ENCODE measurements at places on chromosomes 1 and 21. TPM values are rescaled to one million over a fixed set of nuclear protein-coding genes. Genes with fewer than 3 reads are reported as not detected.
A peak's percentile ranks its signal among the peaks of the same experiment; 100 is the strongest.

The RYR2 gene
- 0.43 TPM for total RNA-seq

The C1orf94 gene
- total RNA-seq, result not detected

The NMNAT2 gene
- total RNA-seq, result not detected

The AMY1B gene
- not detected for total RNA-seq

The LRRC7 gene
- 0.09 TPM for total RNA-seq

The CD2 gene
- 0.73 TPM for total RNA-seq

DNA sequence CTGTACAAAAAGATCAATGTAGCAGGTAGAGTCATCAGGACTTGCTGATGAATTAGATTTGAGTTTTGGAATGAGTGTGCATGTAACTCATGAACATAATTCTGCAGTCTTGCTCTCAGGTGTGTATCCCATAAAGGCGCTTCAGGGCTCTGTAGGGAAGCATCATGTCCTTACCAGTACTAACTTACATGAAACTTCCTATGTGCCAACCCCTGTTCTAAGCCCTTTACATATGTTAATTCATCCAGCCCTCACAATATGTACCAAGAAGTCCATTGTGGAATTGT lies 2.1 kb upstream of the FCRLB start:
- DNase-seq, result no peak

GRCh38 chr21:34644825-34645224 lies 24.0 kb upstream of the CLIC6 start:
- no peak for DNase-seq

DNA sequence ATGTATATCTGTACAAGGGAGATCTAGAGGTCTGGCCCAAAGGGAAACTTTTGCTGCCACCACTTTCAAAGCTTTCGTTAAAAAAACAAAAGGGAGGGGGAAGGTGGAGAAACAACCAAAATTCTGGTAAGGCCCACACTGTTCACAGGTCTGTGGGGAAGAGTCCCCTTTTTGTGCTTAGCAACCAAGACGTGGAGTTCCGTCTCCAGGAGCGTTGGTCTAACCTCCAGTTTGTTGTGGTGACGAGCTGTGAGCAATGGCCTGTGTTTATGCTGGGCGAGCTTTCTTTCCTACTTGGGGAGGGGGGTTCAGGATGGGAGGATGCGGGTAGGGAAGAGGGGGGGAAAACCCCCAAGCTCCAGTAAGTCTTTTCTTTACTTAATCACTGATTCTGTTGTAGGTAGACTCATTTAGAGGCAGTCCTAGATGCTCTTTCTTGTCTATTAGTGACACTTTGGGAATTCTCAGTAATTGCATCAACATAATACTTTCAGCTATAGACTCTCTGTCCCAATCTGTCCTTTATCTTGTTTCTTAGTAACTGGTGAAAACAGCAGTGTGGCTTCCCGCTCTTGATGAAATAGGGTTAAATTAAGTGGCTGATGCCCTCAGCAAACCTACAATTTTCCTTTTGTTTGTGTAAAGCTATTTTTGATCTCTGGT lies 1.5 kb downstream of the HIPK1 start:
- no peak for DNase-seq

GRCh38 chr1:31248276-31248675 lies 8.6 kb upstream of the NKAIN1 start:
- DNase-seq, result no peak

DNA sequence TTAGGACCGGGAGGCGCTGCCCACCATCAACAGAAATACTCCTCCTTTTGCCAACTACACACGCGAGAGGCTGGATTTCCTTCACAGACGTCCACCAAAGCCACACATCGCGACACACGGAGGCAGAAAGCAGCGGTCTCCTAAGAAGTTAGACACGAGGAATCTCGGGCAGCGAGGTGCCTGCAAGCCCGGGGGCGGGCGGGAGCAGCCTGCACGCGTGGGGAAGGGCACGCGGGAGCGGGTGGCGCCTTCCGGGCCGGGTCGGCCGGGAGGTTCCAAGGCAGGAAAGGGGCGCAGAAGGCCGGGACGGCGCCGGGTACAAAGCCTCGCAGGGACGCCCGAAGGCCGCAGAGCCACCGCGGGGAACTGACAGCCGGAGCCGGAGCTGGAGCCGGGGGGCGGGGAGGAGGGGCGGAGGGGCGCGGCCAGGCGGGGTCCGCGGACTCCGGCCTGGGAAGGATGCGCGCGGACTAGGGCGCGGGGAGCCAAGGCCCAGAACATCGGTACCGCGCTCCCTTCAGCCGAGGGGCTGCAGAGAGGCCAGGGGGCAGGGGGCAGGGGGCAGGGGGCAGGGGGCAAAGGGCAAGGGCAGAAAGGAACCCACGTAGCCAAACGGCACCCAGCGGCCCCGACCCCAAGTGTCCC lies 722 bp downstream of the NPHP4 start:
- DNase-seq, result peak; percentile 70

DNA sequence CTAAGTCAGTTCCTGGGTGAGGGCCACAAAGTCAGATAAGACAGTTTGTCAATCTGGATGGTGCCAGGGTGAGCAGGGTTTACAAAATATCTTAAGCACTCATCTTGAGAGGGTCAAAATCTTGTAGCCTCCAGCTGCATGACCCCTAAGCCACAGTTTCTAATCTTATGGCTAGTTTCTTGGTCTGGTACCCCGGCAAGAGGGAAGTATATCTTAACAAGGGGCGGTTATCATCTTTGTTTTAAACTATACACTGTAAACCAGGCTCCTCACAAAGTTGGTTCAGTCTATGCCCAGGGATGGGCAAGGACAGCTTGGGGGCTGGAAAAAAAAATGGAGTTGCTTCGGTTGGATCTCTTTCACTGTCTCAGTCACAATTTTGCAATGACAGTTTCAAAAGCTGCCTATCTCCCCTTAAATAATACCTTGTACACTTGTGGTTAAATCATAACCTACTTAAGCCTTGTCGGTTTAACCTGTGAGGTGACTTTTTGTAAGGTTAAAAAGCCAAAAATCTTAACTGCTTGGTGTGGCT lies 7.8 kb upstream of the CD46 start:
- no peak for DNase-seq

- no peak for DNase-seq
Measured at GRCh38 chr1:24009406-24009805, 29.3 kb upstream of the SRSF10 start.

- DNase-seq, result peak; percentile 55
Measured at GRCh38 chr21:29849735-29850176, 90.0 kb downstream of the GRIK1 start.

DNA sequence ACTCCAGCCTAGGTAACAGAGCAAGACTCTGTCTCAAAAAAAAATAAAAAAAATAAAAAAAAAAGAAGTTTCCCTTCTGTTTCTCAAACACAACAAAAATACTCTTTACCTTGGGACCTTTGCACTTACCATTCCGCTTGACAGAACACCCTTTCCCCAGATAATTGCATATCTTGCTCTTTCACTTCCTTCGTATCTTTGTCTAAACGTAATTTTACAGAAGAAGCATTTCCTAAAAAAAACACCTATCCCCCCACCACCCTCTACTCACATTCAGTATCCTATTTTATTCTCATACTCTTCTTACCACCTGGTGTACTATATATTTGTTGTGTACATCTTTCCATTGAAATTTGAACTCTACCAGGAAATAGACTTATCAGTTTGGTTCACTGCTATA lies 32.7 kb downstream of the ASH1L start:
- DNase-seq, result no peak

- DNase-seq, result no peak
Measured at GRCh38 chr1:78541479-78541878, 50.7 kb downstream of the PTGFR start.

DNA sequence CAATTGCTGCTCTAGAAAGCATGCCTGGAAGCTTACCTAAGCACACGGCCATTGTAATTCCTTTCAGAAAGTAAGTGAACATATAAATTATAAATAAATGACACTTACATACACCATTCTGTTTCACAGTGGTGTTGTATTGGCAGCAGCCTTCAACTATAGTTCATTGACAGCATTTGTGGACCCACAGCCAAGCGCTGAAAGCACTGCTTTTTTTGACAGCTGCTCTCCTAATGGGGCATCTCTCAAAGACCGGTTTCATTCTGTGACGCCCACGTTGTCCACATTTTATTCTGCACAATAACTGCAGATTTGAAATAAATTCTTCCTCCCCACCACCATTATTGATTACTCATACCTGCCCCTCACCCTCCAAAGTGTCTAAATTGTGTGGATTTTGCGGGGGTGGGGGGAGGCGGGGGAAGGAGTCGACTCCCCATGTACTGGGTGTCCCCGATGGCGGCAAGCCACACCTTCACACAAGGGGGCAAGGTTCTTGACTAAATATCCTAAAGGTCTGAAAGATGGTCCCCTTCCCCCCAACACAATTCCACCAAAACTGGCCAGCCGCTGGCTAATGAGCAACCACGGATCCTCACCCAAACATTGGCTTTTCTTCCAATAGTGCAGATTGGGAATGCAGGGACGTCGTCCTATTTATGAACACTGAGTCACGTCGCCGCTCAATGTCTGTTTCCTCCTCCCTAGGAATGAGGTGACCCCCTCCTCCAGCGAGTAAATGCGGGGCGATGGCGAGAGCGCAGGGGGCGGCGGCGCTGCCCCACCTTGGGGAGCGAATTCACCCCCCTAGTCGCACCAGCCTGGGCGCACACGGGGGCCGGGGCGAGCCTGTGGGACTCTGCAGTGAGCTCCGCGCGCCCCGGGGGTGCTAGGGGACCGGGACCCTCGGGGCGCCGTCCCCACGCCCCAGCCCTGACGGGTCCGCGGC lies 960 bp downstream of the RCAN1 start:
- DNase-seq, result peak; percentile 46

DNA sequence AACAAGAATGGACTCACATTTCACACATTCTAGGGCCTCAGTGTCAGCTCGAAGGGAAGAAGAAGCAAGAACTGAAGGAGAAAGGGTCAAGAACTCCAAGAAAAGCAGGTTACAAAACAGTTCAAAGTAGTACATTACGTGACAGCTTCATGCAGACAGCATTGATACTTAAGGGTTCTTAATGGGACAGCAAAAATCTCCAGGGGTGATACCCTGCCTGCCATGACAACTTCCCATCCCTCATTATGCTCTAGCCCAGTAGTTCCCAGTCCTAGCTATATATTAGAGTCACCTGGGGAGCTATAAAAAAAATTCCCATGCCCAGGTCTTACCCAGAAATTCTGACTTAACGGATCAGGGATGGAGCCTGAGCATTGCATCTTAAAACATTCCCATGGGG lies 51.2 kb upstream of the PROX1 start:
- no peak for DNase-seq

DNA sequence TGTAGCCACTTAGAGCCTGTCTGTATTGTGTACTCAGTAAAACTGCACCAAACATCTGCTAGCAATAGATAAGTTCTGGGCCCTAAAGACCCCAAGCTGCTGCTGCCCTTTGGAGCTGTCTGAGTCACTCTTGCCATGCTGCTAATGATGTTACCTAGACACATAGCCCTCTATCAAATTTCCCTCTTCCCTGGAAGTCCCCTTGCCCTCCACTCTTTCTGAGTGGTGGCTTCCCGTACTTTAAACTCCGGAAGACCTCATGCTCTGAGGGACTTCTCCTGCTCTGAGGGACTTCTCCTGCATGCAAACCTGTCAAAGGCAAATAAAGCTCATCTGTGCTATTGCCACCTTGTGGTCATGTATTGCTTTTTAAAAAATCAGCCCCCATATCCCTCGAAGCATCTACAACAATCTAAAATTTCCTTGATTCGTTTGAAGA lies 34.0 kb downstream of the FH start:
- DNase-seq, result no peak

DNA sequence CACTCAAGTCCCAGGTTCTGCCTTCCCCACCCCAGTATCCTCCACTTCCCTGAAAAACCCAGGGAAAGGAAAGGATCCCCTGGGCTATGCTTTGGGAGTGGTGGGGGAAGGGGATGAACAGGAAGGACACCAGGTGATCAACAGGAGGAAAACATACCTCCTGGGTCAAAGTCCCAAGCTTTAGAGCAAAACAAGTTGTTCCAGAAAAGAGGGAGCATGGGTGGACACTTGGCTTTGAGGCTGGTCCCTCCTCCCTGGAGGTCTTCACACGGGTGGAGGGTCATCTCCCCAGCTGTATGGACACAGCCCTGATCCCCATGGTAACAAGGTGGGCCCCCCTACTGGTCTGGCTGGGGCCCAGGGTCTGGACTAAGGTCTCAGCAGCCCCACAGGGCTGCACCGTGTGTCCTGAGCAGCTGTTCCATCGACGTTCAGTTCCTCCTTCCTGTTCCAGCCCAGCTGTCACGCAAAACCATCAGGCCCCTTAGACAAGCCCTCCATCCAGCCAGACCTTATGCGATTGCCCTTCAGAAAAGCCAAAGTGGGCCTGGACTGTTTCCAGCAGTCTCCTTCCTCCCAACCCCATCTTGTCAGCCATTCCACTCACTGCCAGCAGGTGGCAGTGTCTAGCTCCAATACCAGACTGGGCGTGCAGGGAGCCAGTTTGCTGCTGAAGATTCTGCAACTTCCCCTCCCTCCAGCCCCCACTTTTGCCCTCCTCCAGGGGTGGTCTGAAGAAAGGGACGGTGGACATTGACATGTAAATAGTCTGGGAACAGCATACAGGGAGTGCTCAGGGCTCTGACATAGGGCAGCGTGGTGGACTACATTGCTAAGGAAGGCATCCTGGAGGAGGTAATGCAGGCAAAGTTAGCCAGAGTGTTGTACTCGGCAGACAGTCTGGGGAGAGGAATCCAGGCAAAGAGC lies 2.9 kb upstream of the PDZK1IP1 start:
- DNase-seq, result peak; percentile 76
